ENCODE measurements at places on chromosomes 5 and 9.

GRCh38 chr5:144971108-144971850 lies 800.6 kb downstream of the KCTD16 start:
- DNase-seq = no peak

- no peak for DNase-seq
These were observed 2.2 kb downstream of the PRDM12 start for GRCh38 chr9:130666393-130667119.

- DNase-seq = no peak
These were observed 27.6 kb downstream of the MTX3 start for GRCh38 chr5:79963261-79964061.

DNA sequence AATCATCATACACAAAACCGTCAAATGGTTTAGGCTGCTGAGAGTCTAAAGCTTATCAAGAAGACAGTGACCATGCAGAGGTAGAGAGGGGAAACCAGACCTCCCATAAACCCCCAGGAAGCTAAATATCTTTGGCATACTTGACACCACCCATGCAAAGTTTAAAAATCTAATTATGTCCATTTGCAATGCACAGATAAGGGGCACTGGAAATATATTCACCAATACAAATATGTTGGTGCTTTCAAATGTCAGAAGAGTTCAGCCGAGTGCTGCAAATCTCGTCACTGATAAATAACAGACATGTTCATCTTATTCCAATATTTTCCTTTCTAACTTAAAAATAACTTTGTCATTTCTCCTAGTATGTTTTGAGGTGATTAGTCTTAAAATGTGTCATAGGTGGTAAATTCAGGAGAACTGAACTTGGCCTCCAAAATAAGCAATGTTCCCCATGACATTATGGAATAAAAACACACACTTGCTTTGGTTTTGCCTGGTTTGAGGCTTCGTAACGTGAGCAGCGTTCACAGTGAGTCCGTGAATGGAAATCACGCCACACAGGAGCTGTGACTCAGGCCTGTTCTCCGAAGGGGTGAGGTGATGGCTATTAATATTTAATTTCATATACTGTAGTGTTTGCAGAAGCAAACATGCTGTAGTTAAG lies 182.2 kb downstream of the AOPEP start:
- no peak for DNase-seq

DNA sequence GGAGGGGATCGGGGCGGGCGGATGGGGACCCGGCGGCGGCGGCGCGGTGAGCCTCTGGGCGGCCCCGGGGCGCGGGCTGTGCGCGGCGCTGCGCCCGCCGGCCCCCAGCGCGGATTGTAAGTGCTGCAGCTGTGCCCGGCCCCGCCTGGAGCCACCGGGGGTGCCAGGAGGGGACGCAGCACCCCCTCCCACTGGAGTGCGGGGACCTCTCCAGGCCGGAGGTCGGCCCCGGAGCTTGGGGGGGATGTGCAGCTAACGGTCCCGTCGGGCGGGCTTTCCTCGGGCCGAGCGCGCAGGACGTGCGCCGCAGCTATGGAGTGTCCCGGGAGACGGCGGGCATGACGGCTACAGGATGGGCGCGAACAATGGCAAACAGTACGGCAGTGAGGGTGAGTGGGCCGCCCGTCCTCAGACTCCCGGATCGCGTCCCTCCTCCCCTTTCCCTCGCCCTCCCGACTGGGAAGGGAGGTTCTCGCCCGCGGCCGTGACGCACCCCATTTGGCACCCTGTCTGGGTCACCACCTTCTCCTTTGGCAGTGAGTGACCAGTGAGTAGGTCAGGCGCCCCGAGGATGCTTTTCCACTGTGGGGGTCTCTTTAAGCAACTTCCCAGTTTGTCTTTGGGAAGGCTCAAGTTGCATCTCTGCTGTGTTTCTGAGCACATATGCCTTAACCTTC lies 483 bp downstream of the FBXL7 start:
- DNase-seq = peak; percentile 75

GRCh38 chr5:172564188-172564587 lies 76.9 kb upstream of the NEURL1B start:
- DNase-seq = peak; percentile 45

DNA sequence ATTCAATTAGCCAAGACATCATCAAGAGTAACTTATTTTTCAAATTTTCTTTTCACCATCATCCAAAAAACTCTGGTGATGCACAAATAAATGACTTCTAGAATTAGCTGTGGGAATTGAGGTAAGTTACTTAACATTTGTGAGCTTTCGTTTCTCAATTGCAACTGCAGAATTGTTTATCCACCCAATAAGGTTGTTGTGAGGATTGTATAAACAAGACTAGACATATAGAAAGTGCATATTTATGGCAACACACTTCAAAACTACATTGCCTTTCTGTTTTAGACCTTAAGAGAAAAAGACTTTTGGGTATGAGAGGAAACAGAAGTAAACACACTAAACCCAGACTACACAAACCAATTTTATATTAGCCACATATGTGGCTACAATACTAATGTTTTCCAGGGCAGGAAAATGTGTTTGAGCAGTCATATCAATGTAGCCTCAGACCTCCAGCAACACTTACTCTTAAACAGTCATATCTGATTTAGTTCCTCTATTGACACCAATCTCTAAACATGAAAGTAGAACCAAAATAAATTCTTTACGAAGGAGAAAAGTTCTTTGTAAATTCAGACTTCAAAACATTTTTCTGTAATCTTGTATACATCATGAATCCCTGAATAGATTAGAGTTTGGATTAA lies 488.0 kb upstream of the CYLC2 start:
- DNase-seq = no peak

DNA sequence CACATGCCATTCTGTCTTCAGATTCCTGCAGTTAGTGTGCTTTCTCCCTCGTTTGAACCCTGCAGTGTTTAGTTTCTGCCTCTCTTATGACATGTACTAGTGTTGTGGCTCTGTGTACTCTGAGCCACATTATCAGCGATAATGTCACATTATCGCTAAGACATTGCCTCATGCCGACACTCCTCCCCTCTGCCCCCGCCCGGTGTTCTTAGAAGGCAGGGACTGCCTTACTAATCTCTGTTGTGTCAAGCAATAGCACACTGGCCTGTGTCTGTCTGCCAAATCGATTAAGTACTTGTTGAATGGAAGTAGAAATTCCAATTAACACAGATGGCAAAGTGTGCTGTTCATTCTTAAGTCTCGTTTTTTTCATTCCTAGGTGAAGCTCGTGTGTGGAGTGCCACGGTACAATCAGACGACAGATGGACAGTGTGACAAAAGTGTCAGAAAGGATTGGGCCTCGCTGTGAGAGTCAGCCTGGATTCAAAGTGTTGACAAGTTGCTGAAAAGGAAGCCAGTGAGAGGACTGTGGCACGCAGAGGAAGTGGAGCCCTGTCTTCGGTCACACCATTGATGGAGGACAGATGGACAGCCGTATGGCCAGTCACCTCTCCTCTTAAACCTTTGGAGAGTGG lies 10.5 kb downstream of the PIK3R1 start:
- DNase-seq = no peak

DNA sequence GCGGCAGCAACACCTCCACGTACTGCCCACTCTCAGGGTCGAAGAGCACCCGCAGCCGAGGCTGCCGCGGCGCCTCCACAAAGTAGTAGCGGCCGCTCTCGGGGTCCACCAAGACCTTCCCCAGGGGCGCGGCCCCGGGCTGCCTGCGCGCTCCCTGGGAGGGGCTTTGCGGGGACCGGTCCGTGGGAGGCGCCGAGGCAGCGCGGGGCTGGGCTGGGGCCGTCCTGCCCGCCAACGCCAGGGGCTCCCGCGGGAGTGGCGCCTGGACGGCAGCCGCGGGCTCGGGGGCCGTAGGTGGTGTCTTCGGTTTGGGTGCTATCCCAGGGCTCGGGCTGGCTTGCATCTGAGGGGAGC lies 2.6 kb upstream of the MZB1 start:
- no peak for DNase-seq

GRCh38 chr5:145294331-145294730 lies 540.8 kb downstream of the PRELID2 start:
- DNase-seq = no peak

DNA sequence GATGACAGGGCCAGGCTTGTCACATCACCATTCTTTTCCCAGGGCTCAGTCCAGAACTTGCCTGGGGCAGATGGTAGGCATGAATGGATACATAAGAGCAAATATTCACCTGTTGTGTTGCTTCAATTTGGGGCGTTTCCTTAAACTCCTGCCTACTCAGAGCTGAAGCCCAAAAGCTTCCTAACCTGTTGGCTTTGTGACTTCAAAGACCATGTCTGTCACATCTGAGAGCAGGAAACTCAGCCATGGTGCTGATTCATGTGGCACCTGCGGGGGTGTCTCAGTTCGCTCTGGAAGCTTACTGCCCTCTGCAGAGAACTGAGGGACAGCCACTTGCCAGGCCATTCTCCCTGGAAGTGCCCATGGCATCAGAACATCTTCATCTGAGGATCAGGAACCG lies 246.6 kb downstream of the HSPA4 start:
- no peak for DNase-seq

DNA sequence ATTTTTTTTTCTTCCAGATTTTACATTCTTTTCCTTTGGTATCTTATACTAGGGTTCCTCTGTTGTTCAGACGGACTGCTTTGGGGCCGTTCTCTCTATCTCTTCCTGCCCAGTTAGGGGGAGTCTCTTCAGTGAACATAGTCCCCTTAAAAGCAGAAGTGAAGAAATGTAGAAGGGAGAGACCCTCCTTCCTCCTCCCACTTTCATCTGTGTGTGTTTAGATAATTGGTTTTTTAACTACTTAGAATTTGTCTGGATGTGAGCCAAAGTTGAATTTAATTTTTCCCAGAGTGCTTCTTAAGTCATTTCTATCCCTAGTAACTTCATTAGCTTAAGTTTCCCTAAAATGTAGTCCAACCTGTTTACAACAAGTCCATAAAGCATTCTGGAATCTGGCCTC lies 167.5 kb downstream of the HACD4 start:
- no peak for DNase-seq

DNA sequence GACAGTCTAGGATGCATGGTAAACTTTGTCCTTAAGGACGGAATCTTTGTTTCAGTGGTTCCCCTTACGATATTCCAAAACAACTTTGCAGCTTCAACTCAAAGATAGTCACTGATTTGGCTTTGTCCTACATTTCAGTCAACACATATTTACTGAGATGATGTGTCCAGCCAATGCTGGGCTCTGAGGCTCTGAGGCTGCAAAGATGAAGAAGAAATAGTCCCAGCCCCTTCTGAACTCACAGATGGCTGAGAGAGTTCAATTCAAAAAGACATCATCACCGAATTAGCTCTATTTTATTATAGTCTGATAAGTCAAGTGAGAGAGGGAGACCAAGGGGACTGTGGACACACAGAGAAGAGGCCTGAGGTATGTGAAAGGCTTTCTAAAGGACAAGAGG lies 544.0 kb downstream of the ACTL7B start:
- no peak for DNase-seq

DNA sequence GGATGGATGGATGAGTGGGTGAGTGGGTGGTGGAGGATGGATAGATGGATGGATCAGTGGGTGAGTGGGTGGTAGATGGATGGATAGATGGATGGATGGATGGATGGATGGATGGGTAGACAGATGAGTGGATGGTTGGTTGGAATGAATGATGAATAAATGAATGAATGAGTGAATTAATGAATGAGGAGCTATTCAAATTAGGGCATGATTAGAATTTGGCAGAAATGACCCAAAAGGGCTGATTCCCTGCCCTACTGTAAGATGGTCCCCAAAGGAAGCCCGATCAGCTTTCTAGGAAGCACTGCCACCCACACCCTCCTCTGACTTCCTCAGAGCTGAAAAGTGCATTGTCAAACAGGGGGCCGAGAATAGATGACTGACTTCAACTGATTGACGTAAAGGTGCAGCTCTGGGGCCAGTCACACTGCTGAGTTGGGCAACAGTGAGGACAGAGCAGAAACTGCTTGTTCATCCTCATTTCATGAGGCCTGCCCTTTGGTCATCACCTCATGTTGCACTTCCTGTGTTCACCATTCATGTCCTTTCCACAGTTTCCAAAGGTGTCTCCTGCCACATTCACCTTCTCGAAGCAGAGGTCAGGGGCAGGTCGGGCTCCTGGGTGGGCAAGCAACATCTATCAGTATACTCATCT lies 34.3 kb downstream of the NIPAL4 start:
- DNase-seq = no peak

DNA sequence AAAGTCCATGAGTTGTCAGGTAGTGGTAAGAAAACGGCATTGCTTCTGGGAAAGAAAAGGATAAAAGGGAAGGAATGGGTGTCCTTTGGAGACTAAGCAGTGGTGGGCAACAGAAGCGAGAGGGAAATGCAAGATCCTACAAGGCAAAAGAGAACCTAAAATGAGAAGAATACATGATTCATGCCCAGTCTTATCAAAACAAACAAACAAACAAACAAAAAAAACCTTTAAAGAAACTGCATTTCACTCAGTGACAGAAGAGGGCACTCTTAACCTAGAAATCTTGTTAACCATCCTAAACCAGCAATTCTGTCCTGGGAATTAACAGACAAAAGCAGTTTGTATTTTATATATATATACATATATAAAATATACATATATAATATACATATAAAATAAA lies 88.5 kb downstream of the SUSD1 start:
- no peak for DNase-seq

DNA sequence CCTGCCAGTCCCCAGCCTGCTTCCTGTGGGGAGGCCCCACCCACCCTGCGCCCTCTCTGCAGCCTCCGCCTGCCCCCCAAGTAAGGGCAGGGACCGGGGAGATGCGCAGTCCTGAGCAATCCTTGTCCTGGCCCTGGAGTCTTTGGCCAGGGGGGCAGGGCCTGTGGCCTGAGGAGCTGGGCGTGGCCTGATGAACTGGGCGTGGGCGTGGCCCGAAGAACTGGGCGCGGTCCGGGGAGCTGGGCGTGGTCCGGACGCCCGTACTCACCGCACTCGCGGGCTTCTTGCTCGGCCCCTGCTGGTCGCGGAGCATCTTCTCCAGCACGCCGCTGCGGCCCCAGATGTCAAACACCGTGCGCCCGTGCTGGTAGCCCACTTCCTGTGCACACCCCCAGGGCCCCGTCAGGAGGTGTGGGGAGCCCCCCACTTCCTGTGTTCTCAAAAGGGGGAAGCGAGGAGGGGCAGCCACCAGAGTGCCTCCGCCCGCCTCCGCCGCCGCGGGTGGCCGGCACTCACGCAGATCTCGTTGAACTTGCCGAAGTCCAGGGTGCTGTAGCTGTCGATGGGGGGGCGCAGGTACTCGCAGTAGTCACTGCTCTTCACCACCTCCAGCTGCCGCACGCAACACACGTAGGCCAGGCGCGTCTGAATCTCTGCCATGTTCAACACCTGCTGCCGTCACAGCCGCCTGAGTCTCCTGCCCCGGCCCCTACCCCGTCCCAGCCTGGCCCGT lies 2.7 kb upstream of the NSMF start:
- no peak for DNase-seq

DNA sequence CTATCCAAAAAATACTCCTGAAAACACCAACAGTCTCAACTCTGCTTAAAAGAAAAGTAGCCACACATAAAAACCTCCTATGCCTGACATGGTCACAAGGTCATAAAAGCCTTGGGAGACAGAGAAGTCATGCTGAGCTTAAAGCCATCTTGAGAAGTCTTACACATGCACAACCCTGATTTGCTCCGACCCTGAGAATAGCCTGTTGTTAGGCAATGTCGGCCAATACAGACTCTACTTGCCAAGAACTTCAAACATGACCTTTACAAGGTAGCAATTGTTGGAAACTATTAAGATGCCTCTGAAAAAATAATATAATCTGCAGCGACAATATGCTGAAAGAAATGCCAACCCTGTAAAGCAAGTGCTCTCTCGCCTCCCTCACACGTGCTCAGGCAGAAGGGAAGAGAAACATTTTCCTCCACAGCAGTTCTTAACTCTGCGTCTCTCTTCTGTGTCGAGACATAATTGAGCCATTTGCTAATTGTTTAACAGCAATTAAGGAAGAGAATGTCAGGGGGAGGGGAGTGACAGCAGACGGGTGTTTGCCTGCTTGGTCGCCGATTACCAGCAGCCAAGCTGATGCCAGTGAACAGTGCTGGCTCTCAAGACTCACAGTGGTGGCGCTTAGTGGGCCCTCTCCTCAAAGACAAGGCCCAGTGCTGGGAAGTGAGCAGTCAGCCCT lies 393.6 kb downstream of the SPOCK1 start:
- no peak for DNase-seq
